ENCODE measurements at places on chromosomes 5 and 9. TPM values are rescaled to one million over a fixed set of nuclear protein-coding genes. Genes with fewer than 3 reads are reported as not detected.
A peak's percentile ranks its signal among the peaks of the same experiment; 100 is the strongest.

GRCh38 chr5:108536321-108536720 lies 154.4 kb upstream of the FBXL17 start:
- no peak overlapping the region for H3K27ac ChIP-seq
- H3K4me3 ChIP-seq = no peak overlapping the region
- H3K36me3 ChIP-seq = no peaks in the 10 kb centered on the region
- DNase-seq = no peak
- no peaks in the 10 kb centered on the region for H3K27me3 ChIP-seq

GRCh38 chr9:108617676-108618075 lies 238.1 kb downstream of the ACTL7B start:
- no peak overlapping the region for H3K27ac ChIP-seq
- H3K36me3 ChIP-seq = no peaks in the 10 kb centered on the region
- H3K4me3 ChIP-seq = no peak overlapping the region
- no peak for DNase-seq

GRCh38 chr9:20990867-20991266 lies 40.6 kb downstream of the HACD4 start:
- H3K4me3 ChIP-seq = no peak overlapping the region
- no peaks in the 10 kb centered on the region for H3K36me3 ChIP-seq
- H3K27me3 ChIP-seq = no peaks in the 10 kb centered on the region
- no peak for DNase-seq
- peaks cover 17% of the 10 kb centered on the region for H3K4me1 ChIP-seq

DNA sequence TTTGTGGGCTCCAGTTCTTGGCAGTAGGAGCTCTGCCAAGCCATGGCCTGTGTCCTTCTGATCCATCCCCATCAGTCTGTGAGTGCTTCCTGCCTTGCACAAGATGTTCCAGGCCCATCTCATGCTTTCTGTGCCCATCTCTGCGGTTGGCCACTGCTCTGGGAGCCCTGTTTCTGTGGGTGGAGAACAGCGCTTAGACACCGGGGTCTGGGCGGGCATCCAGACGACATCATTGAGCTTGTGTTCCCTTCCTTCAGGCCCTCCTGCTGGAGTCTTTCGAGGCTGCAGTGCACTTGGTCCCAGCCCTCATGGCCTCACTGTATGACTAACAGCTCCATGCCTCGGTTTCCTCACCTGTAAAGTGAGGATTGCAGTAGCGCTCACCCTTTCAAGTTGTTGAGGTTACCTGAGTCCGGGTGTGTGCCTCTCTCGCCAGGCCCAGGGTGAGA lies 14.9 kb upstream of the CARD19 start:
- H3K4me3 ChIP-seq = no peak overlapping the region
- H3K36me3 ChIP-seq = no peaks in the 10 kb centered on the region
- DNase-seq = peak; percentile 2
- H3K27ac ChIP-seq = no peak overlapping the region
- no peaks in the 10 kb centered on the region for H3K27me3 ChIP-seq
- peaks cover 7% of the 10 kb centered on the region for H3K4me1 ChIP-seq

The GPR150 gene
- not detected for total RNA-seq

The FAM151B gene
- 3.8 TPM for total RNA-seq
